Cardiac ventricle fibroblast (primary cell): ENCODE measurements at places on chromosomes 7 and 10. TPM values are rescaled to one million over a fixed set of nuclear protein-coding genes. Genes with fewer than 3 reads are reported as not detected.

The ADRA2A gene
- total RNA-seq = 8.7 and 9.0 TPM in 2 replicates

The PCGF6 gene
- total RNA-seq = 8.2 and 11.5 TPM in 2 replicates

The PIK3CG gene
- total RNA-seq = 0.39 and 1.2 TPM in 2 replicates

The LIPN gene
- total RNA-seq = not detected in 2 replicates

The TACC2 gene
- total RNA-seq = 6.4 and 9.4 TPM in 2 replicates

The PNLIPRP3 gene
- not detected in 2 replicates for total RNA-seq

The LRRD1 gene
- total RNA-seq = not detected in 2 replicates

The ADAM22 gene
- 0.19 and 0.34 TPM in 2 replicates for total RNA-seq

The PAPOLB gene
- 0.24 TPM in 1 of 2 replicates, not detected in the other for total RNA-seq

The GHRHR gene
- total RNA-seq = not detected in 2 replicates
